Suprapubic skin (tissue), 4 donors: ENCODE measurements at places on chromosomes 16 and 17.

- DNase-seq, result no peak
These were observed 17.4 kb upstream of the PHOSPHO1 start for GRCh38 chr17:49247944-49248343.

GRCh38 chr16:1078579-1079021 is 6.1 kb downstream of the SSTR5 start:
- DNase-seq, result no peak

DNA sequence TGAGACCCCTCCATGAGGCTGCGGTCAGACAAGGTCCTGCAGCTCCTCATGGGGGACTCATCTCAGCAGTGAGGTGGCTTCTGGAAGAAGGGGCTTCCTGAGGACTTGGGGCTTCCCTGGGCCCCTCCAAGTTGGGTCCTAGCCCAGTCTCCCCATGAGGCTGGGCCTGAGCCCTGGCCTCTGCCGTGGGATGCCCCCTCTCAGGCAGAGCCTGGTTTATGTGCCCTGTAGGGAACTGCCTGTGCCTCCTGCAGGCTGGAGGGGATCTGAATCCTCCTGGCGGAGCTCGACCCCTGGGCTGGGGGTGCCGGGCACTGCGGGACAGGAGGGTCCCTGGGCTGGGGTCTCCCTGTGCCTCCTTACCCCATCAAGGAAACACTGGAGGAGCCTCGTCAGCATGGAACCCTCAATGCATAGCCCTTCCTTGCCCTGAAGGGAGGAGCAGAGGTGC is 45.8 kb downstream of the TNFRSF13B start:
- no peak for DNase-seq

DNA sequence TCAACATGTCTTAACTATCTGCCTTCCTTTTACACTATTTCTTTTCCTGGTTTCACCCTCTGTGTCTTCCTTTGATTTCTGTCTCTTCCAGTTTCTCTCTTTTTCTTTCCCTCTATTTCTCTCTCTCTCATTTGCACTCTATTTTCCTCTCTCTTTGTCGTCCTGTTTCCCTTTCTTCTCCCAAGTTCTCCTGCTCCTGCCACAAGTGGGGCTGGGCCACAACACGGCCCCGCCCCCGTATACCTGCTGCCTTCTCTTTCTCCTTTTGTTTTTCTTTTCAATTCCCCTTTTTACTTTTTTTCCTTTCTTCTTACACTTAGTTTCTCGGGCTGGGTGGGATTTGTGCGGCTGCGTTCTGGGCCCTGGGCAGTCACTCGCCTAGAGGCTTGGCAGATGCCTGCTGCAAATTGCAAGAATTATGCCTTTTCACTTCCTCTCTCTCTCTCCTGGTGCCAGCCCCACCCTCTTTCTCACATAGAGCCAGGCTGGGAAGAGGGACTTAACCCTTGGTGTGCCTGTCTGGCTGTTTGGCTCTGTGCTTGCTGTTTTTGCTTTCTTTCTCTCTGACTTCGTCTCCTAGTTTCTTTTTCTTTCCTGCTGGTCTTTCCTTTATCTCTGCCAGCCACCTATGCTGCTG is 2139.4 kb downstream of the TP53TG3F start:
- DNase-seq, result no peak

GRCh38 chr17:32671896-32672295 is 185.1 kb downstream of the CDK5R1 start:
- no peak for DNase-seq

- DNase-seq, result no peak
These were observed 42.1 kb upstream of the GPRC5B start for GRCh38 chr16:19926449-19927390.

GRCh38 chr16:8678068-8678927 is 3.9 kb downstream of the ABAT start:
- no peak for DNase-seq

DNA sequence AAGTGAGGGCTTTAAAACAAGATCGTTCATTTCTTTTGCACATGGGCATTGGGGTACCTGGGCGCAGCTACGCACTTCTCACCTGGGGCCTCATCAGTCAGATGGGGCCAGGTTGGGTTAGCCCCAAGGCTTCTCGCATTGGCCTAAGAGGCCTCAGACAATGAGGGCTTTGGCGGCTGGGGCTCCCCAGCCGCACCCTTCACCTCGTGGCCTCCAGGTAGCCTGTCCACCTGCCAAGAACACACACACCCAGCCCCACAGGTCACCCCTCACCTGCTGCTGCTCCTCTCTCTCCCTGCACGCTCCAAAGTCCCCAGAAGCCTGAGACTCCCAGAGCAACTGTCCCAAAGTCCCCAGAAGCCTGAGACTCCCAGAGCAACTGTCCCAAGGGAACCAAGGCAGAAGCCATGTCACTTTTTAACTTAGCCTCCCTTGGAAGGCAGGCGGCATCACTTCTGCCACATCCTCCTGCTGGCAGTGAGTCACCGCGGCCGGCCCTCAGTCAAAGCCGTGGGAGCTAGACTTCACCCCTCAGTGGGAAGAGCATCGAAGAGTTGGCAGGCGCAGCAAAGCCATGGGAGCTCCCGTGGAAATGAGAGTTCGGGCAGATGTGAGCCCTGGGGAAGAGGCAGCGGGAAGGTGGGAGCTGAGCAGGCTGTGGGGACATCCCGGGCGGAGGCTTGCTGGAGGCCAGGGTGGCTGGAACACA is 78.9 kb upstream of the PLCG2 start:
- no peak for DNase-seq

GRCh38 chr17:49553676-49554335 is 21.9 kb upstream of the NXPH3 start:
- peak; percentile 11 for DNase-seq

DNA sequence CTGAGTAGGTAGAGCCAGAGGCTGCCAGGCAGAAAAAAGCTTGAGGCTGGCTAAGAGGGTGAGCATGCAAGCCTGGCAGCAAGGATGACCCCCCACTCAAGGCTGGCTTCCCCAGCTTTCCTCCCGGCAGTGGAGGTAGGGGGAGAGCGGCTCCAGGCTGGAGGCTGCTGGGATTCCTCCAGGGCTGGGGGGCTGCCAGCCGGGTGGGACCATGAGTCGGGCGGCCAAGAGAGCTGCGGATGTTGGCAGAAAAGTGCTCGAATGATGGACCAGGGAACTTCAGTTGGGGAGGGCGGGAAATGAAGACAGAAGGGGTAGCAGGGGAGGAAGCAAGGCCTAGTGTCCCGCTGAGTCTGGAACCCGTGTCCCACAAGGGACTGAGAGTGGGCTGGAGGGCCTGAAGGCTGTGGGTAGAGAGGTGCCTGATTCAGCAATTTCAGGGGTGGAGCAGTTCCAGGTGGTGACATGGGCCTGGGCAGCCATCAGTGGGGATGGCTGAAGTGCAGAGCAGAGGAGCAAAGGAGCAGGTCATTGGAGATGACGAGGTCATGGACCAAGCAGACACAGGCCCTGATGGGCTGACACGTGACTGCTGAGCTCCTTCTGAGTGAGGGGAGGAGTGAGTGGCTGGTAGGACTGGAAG is 20.3 kb downstream of the HSD11B2 start:
- DNase-seq, result no peak

- no peak for DNase-seq
These were observed 72.0 kb downstream of the FTO start for GRCh38 chr16:53775821-53776431.

DNA sequence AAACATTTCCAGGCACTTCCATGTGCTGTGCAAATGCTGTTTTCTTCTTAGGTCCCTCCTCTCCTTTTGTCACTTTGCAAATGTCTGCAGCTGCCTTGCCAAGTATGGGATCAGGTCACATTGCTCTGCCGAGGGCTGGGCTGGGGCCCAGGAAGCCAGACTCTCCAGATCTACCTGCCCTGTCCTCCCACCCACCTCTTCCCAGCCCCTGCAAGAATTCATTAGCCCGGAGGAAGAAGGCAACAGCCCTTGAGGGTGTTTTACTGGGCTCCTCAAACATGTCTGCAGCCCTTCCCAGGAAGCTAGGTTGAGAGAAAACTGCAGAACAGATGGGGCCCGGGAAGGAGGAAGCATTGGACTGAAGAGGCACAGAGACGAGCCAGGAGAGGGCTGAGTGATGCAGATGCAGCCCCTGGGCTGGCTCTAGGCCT is 47.1 kb downstream of the WSB1 start:
- DNase-seq, result no peak
